ENCODE measurements at places on chromosomes 1 and 21.

GRCh38 chr1:237105826-237106225 lies 63.8 kb downstream of the RYR2 start:
- no peak for DNase-seq

DNA sequence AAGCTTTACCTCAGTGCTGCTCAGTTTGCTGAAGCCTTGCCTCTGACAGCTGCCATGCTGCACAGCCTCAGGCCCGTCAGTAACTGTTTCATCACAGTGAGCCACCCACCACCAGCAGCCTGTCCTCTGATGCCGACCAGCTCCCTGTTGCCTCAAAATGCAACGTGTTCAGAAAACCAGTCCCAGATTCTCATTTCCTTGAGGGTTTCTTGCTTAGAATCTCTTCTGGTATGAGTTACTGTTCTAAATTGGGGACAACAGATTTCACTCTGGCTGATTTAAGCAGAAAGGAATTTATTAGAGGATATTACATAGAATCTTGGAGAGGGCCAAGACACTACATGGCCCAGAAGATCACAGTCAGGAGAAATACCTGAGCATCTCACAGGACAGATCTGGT lies 11.0 kb downstream of the UBL4B start:
- no peak for DNase-seq

GRCh38 chr1:209048941-209049669 lies 534.4 kb upstream of the CAMK1G start:
- no peak for DNase-seq

- DNase-seq = no peak
These were observed 36.4 kb downstream of the ZNF496 start for GRCh38 chr1:247295274-247295684.

- DNase-seq = no peak
These were observed 42.4 kb downstream of the CRYAA start for GRCh38 chr21:43211072-43211759.

- no peak for DNase-seq
These were observed 18.9 kb upstream of the CAPN8 start for GRCh38 chr1:223684488-223684792.

DNA sequence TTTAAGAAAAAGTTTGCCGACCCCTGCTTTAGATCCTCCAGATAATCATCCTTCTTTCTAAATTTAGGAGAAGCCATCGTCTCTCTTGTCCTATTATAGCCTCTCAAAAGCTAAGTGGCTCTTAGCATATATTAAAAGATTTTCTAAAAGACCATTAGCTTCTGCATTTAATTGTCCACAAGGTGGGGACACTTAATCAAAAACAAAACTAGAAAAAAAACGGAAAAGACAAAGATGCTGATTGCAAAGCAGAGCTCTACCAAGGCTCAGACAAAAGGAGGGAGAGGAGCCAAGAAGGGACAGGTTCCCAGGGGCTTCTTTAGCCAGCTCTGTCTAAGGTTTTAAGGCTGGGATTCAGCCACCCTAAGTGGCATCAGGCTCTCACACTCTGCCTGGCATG lies 128.3 kb upstream of the HMGB4 start:
- DNase-seq = no peak

GRCh38 chr1:228281631-228282328 lies 73.9 kb downstream of the OBSCN start:
- DNase-seq = no peak

GRCh38 chr1:89808441-89809117 lies 12.3 kb upstream of the LRRC8D start:
- DNase-seq = no peak

GRCh38 chr1:21051177-21051825 lies 125.4 kb downstream of the EIF4G3 start:
- no peak for DNase-seq

DNA sequence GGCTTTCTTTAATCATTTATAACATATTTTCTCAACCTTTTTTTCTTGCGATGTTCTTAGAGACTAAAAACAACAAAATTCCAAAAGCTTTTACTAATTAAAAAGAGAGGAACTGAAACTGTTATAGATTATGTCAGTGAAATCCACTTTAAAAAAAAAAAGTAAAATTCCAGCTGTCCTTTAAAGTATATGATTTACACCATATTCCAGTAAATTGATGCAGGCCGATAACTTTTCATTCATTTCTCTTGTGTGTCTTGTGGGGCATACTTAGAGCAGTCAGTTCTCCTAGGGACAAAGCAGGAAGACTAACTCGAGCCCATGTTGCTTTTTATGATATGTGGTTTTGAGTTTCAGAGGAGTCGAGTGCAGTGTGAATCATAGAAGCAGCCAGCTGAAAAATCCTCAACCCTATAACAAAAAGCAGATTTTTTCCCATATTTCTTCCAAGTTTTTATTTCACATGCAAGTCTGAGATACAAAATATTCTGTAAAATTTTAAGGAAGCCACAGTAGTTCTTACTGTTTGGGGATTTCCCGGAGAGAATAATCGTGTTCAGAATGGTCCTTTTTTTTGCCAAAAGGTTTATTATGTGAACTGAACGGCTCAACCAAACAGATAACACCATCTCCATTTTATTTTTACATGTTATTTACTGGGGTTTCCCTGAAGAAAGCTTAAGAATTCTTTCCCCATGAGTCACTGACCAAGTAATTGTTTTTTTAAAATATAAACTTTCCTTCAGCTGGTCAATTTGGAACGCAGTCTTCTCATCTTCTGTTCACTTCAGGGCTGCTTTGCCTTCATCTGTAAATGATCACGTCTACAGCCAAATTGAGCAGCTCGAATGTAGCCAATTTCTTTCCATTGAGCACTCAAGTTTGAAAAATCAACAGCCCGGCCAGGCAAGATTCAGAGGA lies 77.0 kb upstream of the C1orf105 start:
- DNase-seq = no peak

DNA sequence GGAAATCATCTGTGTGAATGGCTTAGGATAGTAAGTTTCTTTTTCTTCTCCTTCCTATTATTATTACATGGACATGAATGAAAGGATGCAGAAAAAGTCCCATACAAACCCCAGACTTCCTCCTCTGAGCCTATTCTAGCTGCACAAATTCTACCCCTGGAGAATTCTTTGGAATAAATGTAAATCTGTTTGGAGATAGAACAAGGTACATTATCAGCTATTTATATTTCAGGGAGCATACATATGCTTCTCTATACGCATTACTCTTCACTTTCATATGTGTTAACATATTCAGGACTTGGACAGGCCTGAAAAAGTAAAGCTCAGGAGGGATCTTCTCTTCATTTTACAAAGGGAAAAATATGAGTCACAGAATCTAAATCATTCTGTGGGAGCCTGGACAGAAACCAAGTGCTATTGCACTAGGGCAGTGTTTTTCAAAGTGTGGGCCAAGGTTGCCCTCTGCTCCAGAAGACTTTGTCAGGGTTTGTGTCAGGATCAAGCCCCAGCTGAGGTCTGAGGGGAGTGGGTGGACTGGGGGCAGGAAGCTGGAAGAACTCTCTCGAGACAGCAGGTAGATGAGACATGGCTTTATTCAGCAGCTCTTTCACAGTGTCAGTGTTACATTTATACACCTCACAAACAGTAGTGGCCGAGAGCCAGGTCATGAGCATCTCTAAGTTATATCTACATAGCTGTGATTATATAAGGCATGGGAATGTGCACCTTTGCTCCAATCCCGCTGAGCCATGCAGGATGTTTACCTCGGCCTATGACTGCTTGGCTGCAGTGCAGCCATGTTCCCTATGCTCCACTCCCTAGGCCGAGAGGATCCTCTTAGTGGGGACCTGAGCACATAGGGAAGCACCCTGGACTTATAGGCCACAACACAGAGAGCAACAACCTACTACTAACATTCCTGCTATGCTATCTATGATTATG lies 114.3 kb downstream of the GDAP2 start:
- DNase-seq = no peak

DNA sequence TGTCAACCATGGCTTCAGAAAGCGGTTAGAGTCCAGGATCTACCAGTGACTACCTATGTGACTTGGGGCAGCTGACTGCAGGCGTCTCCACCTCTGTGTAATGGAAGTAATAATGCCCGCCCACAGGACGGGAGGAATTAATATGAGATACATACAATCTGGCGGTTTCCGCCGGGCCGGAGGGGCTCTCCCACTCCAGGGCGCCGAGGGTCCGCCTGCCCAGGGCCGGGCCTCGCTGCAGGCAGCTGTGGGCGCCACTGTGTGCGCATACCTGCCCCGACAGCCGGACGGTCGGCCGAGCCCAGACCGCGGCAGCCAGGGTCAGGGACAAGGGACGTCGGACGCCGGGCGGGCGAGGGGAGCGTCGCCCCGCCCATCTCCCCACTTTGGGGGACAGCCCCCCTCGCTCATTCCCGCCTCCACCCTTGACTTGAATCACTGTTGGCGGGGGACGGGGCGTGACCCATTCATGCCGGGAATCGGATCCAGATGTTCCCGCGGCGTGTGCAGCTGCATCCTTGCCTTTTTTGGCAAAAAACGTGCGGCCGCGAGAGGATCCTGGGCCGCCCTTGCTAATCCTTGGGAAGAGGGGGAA lies 6.0 kb upstream of the SF3A3 start:
- DNase-seq = no peak

GRCh38 chr1:55039342-55040082 lies at the start of gene PCSK9:
Gene PCSK9, plus strand, starts transcription at chr1:55039548. Its CDS starts 290 bp downstream, at chr1:55039838.
- no peak for DNase-seq

- no peak for DNase-seq
These were observed 7.9 kb downstream of the MEF2D start for GRCh38 chr1:156492591-156493080.

GRCh38 chr1:202589190-202589930 lies 120.9 kb downstream of the SYT2 start:
- no peak for DNase-seq

DNA sequence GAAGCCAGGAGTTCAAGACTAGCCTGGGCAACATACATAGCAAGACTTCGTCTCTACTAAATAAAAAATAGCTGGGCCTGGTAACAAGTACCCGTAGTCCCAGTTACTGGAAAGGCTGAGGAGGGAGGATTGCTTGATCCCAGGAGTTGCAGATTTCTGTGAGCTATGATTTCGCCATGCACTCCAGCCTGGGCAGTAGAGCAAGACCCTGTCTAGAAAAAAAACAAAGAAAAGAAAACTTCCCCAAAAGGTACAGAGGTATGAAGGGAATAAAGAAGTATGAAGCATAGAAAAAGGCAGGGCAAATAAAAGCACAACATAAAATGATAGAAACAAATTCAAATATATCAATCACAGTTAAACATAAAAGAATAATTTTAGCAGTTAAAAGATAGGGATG lies 28.7 kb downstream of the RPRD2 start:
- no peak for DNase-seq

- no peak for DNase-seq
These were observed 2.6 kb downstream of the MARCKSL1 start for GRCh38 chr1:32333251-32333963.

GRCh38 chr1:57411262-57411661 lies 12.6 kb downstream of the DAB1 start:
- no peak for DNase-seq

GRCh38 chr1:221839321-221839720 lies 97.4 kb upstream of the DUSP10 start:
- no peak for DNase-seq

- DNase-seq = no peak
These were observed 79.2 kb downstream of the HFM1 start for GRCh38 chr1:91325456-91325855.

DNA sequence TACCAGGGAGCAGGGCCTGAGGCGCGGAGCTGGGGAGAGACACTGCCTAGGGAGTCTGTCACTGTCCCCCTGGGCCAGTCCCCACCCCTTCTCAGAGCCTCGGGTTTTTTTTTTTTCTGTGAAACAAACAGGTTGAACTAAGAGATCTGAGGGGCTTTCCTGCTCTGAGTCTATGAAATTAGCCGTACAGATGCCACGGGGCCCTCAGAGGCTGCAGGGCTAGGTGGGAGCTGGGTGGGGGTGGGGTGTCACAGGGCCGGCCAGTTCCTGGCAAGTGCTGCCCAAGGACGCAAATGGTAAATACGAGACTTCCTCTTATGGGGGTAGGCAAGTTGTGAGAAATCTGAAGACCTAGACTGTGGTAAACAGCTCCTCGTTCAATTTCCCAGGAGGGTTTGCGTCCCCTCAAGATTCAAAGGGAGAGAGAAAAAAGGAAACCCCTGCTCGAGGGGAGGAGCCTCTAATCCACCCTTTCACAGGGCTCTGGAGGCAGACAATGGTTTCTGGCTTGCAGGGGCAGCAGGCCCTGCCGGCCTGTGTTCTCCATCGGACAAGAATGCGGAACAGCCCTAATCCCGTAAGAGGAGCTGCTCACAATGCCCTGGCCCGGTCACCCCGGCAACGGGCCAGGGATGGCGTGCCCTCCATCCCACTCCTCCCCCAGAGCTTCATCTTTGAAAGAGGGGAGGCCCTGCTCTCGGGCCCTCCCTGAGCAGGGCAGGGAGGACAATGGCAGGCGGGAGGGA lies 7.8 kb downstream of the NUAK2 start:
- DNase-seq = no peak

DNA sequence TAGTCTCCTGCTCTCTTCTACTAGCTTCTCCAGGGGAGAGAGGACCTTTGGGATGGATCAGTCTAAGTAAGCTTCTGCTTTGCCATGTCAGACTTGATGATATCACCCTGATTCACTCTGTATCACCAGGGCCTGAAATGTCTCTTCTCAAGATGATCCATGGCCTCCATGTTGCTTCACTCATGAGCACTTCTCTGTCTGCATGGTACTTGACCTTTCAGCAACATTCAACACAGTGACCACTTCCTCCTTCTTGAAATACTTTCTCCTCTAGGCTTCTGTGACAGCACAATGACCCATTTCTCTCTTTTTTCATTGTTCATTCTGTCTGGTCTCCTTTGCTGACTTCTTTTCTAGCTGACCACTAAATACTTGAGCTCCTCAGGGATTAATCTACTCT lies 35.3 kb upstream of the NGF start:
- DNase-seq = no peak

GRCh38 chr1:4020449-4020848 lies 120.4 kb upstream of the C1orf174 start:
- no peak for DNase-seq

DNA sequence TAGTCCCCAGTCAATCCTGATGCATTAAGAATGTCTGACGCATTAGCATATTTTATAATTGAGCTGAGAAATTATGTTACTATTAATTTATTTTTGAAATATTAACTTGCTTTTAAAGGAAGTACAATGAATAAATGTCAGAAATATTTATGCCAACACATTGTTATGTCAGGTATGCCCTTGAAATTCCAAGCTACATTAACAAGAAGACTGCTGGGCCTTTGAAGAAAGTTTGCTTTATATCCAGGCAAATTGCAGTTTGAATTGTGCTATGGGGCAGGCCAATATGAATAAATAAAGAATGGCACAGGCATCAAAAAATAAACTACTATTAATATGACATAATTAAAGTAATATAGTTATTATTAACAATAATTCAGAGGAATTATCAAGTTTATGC lies 1391.3 kb downstream of the PLA2G4A start:
- no peak for DNase-seq

GRCh38 chr1:181936768-181937581 lies 124.5 kb downstream of the ZNF648 start:
- no peak for DNase-seq

DNA sequence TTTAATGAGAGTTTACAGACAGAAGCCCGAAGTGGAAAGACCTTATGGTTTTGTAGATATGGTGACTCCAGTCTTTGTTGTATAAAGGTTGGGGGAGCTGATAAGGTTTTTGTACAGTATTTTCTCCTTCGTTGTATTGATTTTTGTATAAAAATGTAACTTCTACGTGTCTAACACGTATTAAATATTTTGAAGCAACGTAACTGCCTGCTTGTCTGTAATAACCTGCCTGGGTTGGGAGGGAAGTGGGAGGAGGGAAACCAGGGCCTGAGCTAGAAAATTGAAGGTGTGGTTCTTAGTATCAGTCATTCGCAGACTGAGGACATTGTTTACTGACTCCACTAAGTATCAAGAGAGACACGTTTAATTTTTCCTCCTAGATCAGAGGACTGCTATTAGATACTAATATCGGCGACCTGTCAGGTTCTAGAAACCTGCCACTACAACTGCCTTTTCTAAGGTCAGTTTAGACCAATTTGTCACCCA lies 2.2 kb downstream of the IER5 start:
- no peak for DNase-seq
